ENCODE measurements at places on chromosomes 1 and 21.

- no peak for DNase-seq
Observed at GRCh38 chr1:84862810-84863251, 30.2 kb downstream of the LPAR3 start.

DNA sequence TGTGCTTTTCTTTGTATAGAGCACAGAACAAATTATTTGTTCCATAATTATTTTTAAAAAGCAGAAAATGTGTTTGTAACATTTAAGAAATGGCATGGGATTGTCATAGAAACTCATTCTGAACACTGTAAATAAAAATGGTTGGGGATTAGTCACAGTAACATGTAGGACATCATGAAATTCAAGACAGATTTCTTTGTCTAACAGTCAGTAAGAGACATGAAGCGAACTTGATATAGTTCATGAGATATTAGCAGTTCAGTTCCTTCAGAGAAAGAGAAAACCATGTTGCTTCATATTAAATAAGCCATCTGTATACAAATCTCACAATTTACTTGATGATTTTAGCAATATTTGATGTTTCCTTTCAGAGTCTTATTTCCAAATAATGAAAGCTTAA lies 19.7 kb downstream of the NFIA start:
- DNase-seq = no peak

- no peak for DNase-seq
Observed at GRCh38 chr21:38472412-38473108, 25.7 kb downstream of the ERG start.

GRCh38 chr21:20259031-20259867 lies 739.0 kb upstream of the NCAM2 start:
- DNase-seq = no peak

DNA sequence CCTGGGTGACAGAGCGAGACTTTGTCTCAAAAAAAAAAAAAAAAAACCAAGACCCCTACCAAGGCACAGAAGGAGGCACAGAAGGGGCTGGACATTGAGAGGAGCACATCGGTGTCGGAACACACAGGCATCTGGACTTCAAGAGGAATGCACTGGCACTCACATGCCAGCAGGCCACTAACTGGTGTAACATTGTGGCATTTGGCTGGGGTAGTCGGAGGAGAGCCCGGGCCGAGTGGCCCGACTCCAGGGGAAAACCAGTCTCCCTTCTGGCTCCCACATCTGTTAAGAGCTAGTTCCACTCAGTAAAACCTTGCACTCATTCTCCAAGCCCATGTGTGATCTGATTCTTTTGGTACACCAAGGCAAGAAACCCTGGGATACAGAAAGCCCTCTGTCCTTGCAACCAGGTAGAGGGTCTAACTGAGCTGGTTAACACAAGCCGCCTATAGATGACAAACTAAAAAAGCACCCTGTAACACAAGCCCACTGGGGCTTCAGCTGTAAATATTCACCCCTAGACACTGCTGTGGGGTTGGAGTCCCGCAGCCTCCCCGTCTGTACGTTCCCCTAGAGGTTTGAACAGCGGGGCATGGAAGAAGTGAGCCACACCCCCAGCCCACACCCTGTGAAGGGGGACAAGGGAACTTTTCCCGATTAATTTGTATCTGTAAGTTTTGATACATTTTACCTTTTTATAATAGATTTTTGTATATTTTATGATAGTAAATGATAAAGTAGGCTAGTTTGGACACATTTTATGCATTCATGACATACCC lies 17.2 kb upstream of the AKIRIN1 start:
- no peak for DNase-seq

- no peak for DNase-seq
Observed at GRCh38 chr1:7153464-7153863, 368.2 kb downstream of the CAMTA1 start.

GRCh38 chr21:46474382-46474781 lies 15.7 kb downstream of the DIP2A start:
- no peak for DNase-seq

GRCh38 chr1:24316645-24317044 lies 2.5 kb upstream of the GRHL3 start:
- peak; percentile 28 for DNase-seq

- no peak for DNase-seq
Observed at GRCh38 chr1:192849011-192849410, 40.2 kb downstream of the RGS2 start.

DNA sequence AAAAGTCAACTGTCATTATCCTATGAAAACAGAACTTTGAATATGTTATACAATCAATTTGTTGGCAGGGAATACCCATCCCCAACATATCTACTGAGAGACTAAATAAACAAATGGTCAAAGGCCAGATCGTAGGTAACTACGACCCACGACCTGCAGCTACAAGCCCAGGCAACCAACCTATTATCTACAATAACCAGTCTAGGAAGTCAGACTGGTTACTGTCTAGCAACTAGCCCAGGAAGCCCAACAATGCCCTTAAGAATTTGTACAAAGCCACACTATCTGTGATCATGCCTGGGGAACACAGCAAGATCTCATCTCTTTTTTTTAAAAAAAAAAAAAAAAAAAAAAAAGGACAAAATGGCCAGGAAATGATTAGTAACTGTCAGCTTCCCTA lies 58.7 kb downstream of the SMYD3 start:
- no peak for DNase-seq

DNA sequence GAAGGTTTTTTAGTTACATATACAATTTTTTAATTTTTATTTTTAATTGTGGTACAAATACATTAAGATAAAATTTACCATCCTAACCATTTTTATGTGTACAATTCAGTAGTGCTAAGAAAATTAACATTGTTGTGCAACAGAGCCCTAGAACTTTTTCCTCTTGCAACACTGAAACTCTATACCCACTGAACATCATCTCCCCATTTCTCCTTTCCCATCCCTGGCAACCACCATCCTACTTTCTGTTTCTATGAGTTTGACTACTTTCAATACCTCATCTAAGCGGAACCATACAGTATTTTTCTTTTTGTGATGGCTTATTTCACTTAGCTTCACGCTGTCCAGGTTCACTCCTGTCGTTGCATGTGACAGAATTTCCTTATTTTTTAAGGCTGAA lies 54.1 kb downstream of the PALMD start:
- no peak for DNase-seq

GRCh38 chr1:26403656-26404055 lies 7.0 kb upstream of the LIN28A start:
- no peak for DNase-seq

- no peak for DNase-seq
Observed at GRCh38 chr1:228155596-228156514, 6.1 kb downstream of the GJC2 start.

DNA sequence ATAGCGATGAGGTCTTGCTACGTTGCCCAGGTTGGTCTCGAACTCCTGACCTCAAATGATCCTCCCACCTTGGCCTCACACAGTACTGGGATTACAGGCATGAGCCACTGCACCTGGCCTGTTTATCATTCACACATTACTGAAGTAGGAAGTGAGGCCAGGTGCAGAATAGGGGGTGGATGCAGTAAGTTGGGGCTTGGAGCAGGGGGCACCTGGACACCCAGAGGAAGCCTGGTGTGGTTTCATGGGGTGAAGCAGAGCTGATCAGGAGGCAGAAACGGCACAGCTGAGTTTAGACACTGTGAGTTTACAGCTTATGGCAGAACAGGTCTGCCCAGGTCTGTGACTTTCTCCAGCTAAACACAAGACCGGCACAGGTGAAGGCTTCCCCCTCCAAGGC lies 4.9 kb downstream of the CDA start:
- DNase-seq = no peak
